Stimulated activated CD8-positive, alpha-beta memory T cell treated with anti-CD3 and anti-CD28 coated beads, Interleukin-2, amount 100 ng/mL, for 1 hour (primary cell): ENCODE measurements at places on chromosomes 4 and X.

DNA sequence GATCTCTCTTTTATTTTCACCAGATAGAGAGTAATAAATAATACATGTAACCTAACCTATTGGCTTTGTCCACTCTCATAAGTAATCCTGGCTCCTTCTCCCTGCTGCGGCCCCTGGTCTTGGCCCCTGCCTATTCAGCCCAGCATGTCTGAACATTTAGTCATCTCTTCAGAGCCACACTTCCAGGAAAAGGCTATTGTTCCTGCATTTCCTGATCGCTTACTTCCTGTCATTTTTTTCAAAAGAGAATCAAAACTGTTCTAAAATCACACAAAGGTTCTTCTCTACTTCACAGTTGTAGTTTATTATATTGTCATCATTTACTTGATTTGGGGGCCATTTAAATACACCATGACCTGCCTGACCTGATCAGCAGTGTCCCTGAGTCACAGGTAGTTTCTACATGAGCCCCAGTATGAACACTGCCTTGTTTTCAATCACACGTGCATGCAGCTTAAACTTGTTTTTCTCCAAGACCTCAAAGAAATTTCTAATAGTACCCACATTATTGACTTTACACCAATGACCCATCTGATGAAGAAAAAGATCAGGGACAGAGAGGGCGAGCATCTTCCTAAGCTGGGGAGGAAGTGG is 47.4 kb upstream of the KDR start:
- no peak for DNase-seq

DNA sequence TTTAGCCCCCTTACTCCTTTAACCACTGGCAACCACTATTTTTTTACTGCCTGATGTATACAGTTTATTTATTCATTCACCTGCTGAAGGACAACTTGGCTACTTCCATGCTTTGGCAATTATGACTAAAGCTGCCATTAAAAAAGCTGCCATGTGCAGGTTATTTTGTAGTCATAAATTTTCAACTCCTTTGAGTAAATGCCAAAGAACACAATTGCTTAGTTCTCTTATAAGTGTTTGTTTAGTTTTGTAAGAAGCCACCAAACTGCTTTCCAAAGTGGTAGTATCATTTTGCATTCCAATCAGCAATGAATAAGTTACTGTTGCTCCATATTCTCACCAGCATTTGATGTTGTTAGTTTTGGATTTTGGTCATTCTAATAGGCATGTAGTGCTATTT is 1831.8 kb downstream of the PCDH7 start:
- DNase-seq, result no peak

- DNase-seq, result no peak
These were observed at the start of gene TACR3 for GRCh38 chr4:103719830-103720207. TSS of gene TACR3 (minus strand) at chr4:103719985. CDS start at chr4:103719675, 310 bp downstream.

DNA sequence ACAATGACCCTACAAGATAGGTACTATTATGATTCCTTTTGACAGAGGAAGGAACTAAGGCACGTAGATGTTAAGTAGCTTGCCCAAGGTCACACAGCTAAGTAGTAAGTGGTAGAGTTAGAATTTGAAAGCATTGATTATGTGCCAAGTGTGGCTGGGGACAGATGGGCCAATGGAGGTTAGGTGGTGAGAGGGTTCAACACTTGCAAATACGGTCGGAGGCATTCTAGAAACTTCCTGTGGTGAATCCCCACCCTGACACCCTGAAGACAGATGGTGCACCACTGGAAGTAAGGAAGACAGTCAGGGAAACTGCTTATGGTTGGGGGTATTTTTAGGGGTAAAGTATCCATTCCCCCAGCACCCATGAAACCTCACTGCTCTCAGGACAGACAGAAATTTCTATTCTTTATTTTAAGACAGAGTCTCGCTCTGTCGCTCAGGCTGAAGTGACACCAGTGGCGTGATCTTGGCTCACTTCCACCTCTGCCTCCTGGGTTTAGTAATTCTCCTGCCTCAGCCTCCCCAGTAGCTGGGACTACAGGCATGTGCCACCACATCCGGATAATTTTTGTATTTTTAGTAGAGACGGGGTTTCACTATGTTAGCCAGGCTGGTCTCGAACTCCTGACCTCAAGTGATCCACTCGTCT is 142.5 kb downstream of the RASL11B start:
- DNase-seq, result no peak

DNA sequence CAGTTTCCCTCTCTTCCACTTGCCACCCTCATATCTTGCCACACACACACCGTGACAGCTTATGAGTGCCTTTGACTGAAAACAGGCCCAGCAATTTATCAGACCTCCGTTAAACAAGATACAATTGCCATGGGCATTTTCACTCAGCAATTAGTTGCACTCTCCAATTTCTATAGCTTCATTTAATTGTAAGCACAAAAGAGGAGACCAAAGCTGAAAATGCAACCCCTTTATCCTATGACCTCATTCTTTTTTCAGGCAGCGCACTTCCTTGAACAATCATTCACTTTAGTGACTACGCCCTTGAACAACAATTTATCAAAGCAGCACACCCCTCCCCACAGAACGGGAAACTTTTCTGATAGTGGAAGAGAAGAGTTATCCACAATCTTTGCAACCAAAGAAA is 4.1 kb downstream of the POF1B start:
- no peak for DNase-seq

DNA sequence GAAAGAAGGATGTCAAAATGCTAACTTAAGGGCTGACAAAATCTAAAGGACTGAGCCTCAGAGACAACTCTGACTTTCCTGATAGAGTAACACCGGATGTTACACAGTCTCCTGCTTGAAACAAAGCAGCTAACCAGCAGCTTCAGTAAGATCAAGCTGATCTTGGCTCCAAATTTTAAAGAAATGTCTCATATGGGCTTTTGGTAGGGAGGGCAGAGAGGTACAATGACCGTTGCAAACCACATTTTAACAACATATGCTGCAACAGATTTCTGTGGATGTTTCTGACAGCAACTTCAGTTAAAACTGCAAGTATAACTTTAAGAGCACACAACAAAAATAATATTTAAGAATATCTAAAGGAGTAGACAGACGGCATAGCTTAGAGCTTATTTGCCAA is 9.1 kb downstream of the RPGR start:
- DNase-seq, result no peak

GRCh38 chr4:152831416-152831815 is 51.7 kb downstream of the ARFIP1 start:
- no peak for DNase-seq

GRCh38 chr4:174534461-174534860 is 12.2 kb upstream of the HPGD start:
- no peak for DNase-seq

GRCh38 chr4:74628852-74629620 is 165.3 kb downstream of the BTC start:
- DNase-seq, result no peak

DNA sequence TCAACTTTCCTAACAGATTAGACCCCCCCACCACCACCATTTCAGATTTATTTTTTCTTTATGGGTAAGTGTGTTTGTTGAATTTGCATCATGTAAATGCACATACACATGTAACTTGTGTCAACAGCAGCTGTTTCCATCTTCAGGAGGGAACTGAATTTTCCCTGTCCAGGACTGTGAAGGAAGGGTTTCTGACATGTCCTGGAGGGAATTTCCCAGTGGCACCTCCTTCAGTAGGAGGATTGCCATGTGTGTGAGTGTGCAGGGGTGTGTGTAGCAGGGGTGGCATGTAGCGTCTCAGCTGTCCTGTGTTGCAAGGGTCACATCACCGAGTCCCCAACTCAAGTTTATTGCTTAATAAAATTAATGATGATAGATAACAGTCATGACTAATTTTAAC is 19.7 kb downstream of the HERC6 start:
- no peak for DNase-seq

- no peak for DNase-seq
These were observed 3.3 kb upstream of the HPGDS start for GRCh38 chr4:94345969-94346368.

- DNase-seq, result no peak
These were observed 38.8 kb downstream of the MSN start for GRCh38 chrX:65706041-65706828.

DNA sequence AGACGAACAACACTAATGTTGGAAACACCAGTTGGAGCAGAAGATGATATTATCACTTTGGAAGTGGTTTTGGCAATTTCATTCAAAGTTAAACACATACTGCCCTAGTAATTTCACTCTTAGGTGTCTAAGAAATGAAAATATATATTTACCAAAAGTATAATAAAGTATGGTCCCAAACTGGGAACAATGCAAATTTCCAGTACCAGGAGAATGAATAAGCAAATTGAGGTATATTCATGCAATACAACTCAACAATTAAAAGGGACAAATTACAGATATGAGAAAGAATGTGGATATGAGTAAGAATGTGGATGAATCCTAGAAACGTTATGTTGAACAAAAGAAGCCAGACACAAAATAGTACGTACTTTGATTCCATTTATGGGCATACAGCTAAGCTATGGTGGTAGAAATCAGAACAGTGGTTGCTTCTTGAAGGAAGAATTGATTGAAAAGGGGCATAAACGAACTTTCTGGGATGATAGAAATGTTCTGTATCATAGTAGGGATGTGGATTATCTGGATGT is 10.0 kb downstream of the ELMOD2 start:
- DNase-seq, result no peak

GRCh38 chr4:105067431-105067830 is 79.2 kb upstream of the TET2 start:
- DNase-seq, result no peak

DNA sequence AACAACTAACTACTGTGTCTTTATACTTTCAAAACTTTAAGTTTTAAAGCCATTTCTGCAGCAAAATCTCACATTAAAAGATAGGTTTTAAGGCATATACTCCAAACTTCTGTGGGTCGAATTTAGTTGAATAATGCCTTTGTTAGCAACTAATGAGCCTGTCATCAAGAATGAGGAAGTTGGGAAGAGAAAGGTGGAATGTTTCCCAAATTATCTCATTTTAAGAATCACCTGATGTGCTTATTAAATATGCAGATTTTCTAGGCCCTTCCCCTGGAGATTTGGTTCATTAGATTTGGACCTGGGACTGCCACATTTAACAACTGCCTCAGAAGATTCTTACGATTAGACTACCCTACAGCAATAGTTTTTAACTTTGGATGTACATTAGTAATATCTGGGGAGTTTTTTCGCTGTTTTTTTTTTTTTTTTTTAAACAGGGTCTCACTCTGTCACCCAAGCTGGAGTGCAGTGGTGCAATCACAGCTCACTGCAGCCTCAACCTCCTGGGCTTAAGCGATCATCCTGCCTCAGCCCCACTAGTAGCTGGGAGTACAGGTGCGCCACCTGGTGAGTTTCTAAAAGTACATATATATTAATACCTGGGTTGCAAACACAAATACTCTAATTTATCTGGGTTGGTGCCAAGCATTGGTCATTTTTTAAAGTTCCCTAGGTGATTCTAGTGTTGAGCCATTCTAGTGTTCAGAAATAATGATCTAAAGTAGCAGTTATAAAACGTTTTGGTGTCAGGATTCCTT is 16.1 kb upstream of the TASL start:
- no peak for DNase-seq

DNA sequence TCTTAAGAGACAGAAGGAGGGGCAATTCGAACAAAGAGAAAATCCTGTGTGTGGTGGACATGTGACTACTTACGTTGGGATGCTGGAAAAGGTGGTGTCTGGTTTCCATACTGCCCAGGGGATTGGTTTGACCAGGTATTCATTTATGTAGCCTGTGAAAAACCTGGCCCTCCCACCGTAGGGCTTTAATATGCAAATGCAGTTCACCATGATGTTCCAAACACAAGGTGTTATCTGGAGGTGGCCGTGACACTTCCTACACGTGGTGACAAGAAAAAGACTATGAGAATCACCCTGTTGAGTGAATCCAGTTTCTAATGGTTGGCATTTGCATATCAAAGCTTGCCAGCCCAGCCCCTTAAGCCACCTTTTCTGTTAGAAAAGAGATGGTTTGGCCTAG is 27.9 kb downstream of the UGT2B4 start:
- no peak for DNase-seq

GRCh38 chrX:136030303-136031191 is 45.3 kb downstream of the SLC9A6 start:
- no peak for DNase-seq

DNA sequence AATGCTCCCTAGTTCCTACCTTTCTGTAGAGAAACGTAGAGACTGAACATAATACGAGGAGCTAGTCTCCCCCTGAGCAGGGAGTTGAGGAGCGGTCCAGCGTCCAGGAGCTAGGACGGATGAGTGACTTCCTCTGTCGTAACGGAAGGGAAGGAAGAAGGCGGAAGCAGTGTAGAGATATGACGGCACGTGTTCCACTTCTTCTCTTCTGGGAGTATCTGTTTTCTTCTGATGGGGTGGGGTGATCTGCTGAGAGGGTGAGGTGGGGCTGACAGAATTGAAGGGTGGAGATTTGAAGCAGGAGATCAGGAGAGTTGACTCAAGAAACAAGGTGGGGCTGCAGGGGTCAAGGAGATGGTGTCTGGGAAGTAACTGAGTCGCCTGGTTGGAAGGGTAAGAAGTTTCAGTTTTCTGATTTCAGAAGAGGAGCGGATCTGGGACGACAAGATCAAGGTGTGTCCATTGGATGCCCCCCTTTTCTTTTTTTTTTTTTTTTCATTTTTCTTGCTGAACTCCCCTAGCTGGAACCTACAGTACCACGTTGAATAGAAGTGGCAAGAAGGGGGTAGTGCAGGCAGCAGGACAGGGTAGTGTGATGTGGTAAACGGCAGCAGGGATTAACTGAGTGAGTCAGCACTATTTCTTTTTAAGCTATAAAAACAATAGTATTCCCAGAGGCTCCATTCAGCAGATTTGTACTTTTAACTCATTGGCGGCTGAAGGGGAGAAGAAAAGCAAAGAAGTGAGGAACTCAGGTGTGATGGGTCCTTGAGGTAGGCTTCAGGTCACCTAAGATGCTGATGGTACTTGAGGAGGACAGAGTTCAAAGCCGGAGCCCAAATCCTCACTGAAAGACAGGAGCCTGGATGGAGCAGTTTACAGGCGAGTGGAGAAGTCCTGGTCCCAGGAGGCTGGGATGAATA is 50.8 kb upstream of the SETD7 start:
- no peak for DNase-seq

- no peak for DNase-seq
These were observed 26.7 kb upstream of the PCDH18 start for GRCh38 chr4:137558951-137559350.

DNA sequence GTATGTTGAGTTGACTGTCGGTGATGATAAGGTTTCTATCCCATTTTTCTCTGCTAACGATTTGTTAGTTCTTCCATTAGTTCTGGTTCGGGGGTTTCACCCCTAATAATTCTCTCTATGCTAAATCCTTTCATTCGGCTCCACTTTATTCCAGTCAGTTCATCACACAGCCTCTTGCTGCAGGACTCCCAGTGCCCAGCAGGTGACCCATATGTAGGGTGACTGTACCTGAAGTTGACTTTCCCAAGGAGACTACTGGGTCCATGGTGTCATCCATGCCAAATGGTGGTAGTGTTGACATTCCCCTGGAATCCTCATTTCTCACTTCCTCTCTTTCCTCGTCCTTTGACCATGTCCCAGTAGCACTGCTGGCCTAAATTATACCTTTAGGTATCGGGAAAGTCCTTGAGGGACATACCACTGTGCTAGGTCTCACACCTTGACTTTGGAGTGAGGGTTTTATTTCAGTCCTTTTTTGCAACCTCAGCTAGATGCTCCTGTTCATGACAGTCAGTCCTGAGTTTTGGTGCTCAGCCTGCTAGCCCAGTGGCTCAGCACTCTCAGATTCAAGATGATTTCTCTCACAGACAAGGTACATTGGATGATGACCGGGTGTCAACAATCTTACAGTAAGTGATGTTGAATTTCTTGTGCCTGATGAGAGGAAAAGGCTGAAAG is 105.1 kb upstream of the ARHGAP24 start:
- DNase-seq, result no peak
